ENCODE measurements at places on chromosomes 7 and 10.

DNA sequence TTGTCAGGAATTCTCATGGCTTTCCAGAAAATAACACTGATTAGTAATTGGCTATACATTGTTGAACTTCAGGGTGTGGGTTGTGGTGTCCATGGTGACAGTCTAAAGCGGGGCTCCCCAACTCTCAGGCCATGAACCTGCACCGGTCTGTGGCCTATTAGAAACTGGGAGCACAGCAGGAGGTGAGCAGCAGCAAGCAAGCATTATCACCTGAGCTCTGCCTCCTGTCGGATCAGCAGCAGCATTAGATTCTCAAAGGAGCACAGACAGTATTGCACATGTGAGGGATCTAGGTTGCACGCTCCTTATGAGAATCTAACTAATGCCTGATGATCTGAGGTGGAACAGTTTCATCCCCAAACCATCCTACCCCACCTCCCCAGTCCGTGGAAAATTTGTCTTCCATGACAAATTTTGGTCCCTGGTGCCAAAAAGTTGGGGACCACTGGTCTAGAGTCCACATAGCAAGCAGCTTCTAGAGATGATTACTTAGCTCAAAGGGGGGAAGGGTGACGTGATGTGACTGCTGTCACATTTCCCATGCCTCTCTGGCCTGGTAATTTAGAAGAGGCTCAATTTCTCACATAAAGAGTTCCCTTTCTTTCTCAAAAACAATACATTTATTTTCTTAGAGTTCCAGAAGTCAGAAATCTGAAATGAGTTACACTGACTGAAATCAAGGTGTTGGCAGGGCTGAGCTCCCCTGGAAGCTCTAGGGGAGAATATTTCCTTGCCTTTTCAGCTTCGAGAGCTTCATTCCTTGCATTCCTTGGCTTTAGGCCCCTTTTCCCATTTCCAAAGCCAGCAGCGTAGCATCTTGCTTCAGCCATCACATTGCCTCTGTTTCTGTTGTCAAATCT lies 17.6 kb upstream of the FAM221A start:
- no peak for DNase-seq

DNA sequence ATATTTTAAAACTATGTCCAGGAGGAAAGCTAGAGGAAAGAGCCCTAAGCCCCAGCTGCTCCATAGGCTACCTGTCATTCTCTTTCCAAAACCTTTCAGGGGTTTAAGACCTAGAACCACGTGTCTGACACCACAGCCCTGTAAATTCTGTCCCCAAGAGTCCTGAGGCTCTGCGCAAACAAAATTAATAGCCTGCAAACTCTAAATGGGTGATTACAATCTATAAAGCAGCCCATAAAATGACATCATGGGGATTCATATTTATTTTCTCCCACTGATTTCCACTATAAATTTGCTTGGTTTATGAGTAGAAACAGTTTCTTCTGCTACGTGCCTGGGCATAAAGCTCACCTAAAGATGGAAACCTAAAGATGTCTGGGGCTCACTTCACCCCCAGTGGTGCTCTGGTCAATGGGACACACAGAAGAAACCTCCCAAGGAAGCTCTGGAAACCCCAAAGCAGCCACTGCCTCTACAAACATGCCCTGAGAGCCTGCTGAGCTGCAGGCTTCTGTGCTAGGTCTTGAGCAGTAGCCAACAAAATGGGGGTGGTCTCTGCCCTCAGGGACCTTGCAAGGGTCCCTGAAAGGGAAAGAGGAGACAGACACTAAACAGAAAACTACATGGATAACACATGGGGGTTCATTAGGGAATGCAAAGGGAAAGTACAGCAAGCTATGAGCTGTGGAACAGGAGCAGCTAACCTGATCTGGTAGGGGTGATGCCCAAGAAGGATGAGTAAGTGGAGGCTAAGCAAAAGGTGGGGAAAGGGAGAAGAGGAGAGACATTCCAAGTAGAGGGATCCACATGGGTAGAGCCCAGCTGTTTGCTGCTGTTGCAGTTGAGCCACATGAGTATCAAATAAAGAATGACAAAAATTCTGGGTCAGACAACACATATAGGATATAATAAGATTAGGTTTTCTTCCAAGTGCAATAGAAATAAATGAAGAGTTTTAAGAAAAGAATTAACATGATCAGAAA lies 331.7 kb downstream of the KCNMA1 start:
- no peak for DNase-seq

DNA sequence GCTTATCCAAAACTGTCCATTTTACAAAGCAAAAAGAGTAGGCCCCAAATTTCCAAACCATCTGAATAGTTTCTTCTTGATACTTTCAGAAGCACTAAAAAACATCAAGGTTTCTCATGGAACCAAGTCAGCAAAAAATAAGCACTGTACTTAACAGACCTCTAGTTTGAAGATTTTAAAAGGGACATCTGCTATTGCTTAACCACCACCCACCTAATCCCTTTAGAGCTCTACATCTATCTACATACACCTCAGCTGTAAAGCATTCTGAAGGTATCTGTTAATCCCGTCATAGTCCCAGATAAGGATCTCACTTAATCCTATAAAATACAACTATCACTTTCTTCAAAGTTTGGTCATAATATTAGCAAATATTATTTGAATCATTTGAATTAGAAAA lies 72.3 kb downstream of the HIBADH start:
- DNase-seq = no peak

DNA sequence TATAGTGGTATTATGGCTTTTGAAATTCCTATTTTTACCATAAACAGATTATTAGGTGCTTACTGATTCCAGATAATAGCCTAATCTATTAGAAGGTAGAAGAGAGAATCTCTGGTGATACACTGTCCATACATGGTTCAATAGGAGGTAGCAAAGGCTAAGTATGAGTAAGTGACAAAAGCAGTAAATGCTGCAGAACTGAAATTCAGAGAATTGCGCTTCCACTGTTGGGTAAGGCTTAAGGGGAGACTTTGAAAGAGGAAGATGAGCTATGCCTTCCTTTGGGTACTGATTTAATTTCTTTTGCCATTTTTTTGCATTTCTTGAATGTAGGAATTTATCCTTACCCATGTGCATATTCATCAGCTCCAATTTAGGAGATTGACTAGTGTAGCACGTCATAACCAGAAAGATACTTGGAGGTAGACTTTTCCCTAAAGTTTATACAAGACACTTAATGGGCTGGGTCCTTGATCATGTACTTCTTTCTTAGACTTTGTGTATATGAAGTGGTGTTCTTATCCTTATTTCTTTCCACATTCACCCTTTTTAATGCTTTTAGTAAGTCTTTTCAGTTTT lies 15.3 kb downstream of the MKLN1 start:
- DNase-seq = no peak

GRCh38 chr7:56033671-56034432 lies 17.4 kb downstream of the PSPH start:
- peak; percentile 58 for DNase-seq

- no peak for DNase-seq
Measured at GRCh38 chr10:96995851-96996250, 163.8 kb downstream of the LCOR start.

- no peak for DNase-seq
Measured at GRCh38 chr7:154832557-154833138, 170.3 kb downstream of the PAXIP1 start.
